NCI-H2029 treated with DMSO at 0.1 percent for 48 hours (cell line): ENCODE measurements at places on chromosomes 2 and 18.

DNA sequence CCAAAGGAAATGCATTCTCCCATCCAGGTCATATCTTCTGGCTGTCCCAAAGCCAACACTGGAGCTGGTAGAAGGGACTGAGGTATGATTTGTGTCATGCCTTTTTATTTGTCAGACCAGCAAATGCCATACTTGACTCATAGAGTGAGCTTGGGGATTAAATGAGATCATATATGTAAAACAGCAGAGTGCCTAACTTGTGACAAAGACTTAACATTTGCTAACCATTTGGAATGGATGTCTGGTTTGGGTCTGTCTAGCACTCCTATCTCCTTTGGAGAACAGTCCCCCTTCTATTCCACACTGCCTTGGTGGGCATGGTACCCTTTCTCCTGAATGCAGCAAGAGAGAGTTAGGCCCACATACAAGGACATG, 128.5 kb upstream of the LGALSL start:
- no peak for DNase-seq

- no peak for DNase-seq
These were observed 107.6 kb downstream of the HAUS1 start for GRCh38 chr18:46211816-46212215.

- DNase-seq: peak; percentile 80
These were observed 124.8 kb upstream of the NYAP2 start for GRCh38 chr2:225274751-225275150.

- DNase-seq: no peak
These were observed 57.2 kb downstream of the HS6ST1 start for GRCh38 chr2:128261245-128262128.

DNA sequence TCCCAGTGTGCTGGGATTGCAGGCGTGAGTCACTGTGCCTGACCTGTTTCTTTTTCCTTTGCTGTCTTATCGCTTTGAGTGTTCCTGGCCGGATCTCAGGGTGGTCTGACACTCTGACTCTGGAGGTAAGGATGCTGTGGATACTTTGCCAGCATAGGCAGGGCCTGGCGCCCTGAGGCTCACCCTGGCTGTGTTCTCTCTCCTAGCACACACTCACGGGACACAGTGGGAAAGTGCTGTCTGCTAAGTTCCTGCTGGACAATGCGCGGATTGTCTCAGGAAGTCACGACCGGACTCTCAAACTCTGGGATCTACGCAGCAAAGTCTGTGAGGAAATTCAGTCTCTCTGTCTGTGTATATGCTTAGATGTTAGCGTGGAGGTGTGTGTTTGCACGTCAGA, 18.0 kb upstream of the SAG start:
- DNase-seq: no peak

- no peak for DNase-seq
These were observed 220.7 kb downstream of the IRS1 start for GRCh38 chr2:226578879-226579278.
